Activated CD8-positive, alpha-beta memory T cell treated with anti-CD3 and anti-CD28 coated beads, Interleukin-2, amount 50 U/mL, for 4 hours (primary cell): ENCODE measurements at places on chromosomes 1 and 21.

- no peak for DNase-seq
Observed at GRCh38 chr1:218339267-218339831, 5.8 kb upstream of the TGFB2 start.

DNA sequence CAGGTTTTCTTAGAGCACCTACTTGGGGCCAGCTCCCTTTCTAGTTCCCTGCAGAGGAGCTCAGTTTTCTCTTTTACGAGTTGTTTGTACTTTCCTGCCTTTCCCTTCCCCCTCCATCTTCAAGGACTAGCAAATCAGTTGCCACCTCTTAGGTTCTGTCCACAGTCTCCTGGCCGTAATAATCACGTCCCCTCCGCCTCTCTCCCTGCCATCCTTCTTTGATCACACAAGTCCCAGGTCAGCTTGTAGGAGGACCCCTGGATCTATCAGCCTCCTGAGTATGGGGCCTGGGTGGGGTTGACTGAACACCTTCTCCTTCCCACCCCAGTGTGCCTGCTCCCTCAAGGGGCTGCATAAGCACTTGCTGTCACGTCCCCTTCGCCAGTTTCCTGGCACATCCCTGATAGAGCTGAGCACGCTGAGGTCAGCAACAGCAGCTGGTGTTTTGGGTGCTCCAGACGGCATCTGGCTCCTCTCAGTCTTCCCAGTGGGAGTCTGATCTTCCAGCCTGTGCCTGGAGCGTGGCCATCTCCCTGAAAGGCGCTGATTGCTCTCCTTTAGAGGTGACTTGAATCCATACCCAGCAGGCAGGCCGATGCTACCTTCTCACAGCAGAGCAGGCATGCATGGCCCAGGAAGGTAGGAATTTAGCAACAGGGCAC lies 216.1 kb upstream of the TMEM51 start:
- DNase-seq: no peak

GRCh38 chr1:20982316-20982715 lies 194.4 kb downstream of the EIF4G3 start:
- no peak for DNase-seq

DNA sequence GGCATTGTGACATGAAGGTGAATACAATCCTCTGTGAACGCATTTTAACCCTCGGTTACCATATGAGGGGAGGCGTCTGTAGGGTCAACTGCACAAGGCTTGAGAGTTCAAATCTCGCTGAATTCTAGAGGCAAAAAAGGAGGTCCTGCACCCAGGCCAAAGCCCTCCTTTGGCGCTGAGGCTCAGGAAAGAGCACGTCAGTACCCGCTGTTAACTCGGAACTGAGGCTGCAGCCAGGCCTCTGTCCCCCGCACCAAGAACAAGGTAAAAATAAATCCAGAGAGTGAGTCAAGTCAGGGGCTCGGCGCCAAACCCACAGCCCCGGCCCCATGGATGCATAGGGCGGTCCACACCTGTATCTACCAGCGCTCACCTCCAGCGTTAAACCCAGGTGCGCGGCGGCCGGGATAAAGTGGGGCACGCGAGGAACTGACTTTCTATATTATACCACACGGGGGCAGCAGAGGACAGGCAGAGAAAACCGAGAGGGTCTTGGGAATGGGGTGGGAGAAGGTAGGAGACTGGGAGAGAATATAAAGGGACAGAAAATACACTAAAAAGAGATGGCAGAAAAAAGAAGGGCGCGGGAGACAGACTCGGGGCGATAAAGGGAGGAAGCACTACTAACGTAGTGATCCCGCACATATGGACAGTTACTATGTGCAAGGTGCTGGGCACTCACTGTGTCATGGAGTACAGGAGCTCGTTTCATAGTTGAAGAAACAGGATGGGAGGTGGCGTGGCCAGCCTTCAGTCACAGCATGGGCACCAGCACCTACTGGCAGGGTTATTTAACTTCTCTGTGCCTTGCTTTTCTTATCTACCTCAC lies 54.9 kb downstream of the DMRTA2 start:
- DNase-seq: no peak

DNA sequence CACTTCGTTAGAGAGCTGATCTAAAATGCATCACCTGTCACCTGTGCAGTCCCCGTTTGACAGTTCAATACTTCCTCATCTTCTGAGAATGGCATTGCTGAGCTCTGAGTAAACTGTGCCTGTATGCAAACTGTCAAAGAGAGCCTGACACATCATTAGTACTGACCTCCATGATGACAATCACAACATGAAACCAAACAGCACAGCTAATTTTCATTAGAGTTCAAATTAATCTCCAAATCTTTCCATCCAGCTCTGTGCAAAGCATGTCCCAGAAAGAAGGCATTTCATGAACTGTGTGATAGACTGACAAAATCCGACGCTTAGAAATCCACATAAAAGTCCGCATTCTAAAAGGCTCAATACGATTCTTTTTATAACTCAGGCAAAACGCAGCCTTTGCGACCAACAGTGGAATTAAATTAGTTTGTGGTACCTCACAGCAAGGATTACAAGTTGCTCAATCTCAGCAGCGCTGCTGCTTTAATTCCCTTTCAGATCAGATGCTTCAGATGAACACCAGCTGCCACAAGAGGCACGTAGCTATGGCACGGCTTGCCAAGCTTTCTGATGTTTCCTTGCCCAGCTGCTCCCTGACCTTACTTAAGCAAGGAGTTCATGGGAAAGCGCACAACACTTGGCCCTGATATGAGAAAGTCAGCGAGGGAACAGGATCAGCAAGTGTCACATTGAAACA lies 765.5 kb upstream of the PRMT6 start:
- DNase-seq: no peak

- DNase-seq: no peak
Observed at GRCh38 chr21:17779496-17779895, 39.7 kb downstream of the C21orf91 start.

DNA sequence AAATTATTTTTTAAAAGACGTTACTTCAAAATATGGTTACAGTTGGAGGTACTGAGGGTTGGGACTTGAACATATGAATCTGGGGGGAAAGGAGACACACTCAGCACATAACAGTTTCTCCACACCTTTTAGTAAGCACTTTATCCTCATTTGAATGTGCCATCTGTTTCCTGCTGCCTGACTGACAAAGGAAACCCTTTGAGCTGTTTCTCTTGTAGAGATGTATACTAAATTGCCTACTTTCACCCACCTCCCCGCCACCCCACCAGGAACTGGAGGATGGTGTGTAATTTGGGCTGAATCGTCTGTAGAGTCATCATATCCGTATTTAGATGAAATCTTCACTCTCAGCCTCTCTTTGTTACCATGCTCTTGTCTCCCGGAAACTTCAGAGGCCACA lies 108.1 kb downstream of the KAZN start:
- DNase-seq: no peak

DNA sequence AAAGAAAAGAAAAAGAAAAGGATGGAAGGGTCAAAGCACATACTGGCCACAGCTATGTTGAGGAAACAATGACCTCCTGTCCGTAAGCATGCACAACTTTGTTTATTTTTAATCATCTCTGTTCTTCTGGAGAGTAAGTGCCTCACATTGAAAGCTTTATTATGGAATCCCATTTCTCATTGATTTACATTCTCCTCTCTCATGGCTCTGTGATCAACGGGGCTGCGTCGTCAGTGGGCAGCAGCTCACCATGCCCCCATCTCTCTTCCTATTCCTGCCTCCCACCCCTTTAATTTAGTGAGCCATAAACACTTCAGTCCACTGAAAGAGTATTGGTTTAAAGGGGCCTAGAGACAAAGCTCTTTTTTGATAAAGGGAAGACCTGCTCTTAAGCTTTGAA lies 98.9 kb downstream of the KAZN start:
- no peak for DNase-seq

- DNase-seq: no peak
Observed at GRCh38 chr1:87435484-87435883, 106.8 kb downstream of the LMO4 start.

DNA sequence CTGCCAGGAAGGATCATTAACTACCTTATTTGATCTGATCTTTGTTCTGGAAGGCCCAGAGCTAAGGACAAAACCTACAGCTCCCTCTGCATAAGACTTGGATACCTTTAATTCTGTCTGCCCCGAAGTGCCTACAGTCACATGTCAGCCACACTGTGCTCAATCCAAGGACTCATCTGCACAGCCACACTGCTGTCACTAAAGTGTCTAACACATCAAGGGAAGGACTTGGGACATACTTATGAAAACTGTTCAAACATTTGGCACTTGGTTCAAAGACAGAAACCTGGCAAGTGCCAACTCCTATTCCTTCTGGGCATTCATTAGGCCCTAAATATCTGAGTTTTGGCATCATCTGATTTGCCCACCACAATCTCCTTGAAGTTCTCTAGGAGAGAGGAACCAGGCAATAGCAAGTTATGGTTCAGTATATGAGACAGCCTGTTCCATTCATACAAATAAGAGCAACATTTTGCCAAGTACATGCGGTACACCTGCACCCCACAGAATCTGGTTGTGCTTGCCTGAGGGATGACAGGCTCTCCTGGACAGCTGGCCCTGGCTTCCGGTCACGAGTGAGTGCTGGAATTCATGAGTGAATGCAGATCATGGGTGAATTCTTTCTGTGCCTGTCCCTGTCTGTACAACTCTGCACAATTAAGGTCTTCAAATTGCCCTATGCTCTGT lies 105.9 kb downstream of the KCNK1 start:
- DNase-seq: no peak
